ENCODE measurements at places on chromosomes 4 and X. TPM values are rescaled to one million over a fixed set of nuclear protein-coding genes. Genes with fewer than 3 reads are reported as not detected.

DNA sequence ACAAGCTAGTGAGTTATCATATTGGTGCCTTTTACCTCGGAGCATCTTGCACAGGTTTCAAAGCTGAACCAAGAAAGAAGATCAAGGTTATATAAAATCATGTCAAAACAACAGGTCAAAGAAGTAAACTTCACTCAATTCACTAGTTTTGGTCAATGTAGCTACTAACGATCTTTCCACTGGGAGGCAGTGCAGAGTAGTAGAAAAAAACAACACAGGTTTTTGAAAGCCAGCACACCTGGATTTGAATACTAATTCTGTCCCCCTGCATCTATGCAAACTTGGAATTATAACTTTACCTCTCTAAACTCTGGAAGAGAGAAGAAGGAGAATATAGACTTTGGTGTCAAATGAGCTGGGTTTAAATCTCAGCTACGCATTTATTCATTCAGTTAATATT is 266.1 kb downstream of the GRIA3 start:
- no peak for DNase-seq

GRCh38 chr4:4680758-4681157 is 138.9 kb upstream of the STX18 start:
- no peak for DNase-seq

GRCh38 chrX:136674270-136674985 is 26.5 kb downstream of the CD40LG start:
- no peak for DNase-seq

- DNase-seq, result no peak
Measured at GRCh38 chr4:165199722-165200121, 7.6 kb upstream of the KLHL2 start.

DNA sequence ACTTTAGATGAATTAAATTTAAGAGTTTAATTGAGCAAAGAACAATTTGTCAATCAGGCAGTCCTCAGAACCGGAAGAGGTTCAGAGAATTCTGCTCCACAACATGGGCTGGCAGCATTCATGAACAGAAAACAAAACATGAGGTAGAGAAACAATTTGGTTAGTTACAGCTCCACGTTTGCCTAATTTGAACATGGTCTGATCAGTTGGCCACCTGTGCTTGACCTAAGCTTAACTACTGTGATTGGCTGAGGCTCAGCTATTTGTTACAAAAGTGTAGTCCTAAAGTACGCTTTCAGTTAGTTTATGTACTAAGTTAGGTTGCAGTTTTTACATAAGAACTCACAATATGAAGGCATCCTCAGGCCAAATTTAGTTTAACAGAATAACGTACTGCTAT is 258.6 kb downstream of the ADAM29 start:
- DNase-seq, result no peak

DNA sequence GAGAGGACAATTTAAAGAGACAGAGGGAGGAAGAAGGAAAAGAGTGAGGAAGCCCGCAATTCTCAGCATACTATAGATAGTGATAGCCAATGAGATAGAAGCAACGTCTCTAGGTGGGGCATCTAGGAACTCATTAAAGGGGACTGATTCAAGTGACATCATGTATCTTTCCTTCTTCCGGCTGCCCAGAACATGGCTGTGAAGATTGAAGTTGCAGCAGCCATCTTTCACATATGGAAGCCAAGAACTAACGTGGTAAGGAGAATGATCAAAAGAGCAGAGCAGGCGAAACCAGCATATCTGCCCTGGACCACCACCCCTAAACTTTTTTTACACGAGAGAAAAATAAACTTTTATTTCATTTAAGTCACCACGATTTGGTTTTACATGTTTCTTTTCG is 133.8 kb downstream of the DDX53 start:
- no peak for DNase-seq

- DNase-seq, result no peak
Measured at GRCh38 chr4:72629540-72629939, 60.5 kb upstream of the ADAMTS3 start.

- DNase-seq, result no peak
Measured at GRCh38 chr4:112416464-112416863, 99.5 kb downstream of the NEUROG2 start.

DNA sequence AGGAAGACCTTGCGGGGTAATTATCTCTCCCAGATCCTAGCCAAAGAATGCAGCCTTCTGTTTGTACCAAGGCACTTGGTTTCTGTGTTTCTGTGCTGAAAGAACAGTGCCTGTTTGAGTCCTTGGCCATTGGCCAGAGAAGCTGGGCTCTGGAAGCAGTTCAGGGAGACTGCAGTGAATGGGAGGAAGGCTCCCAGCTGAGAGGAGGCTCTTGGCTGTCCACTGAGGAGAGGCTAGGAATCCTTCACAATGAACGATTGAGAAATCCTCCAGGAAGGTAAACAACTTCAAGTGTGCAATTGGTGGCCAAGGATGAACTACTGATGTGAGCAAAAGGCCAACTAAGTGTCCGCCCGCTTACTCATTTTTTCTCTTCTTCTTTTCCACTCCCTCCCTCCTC is 61.3 kb downstream of the HS3ST1 start:
- DNase-seq, result no peak

GRCh38 chrX:13499736-13500135 is 69.7 kb upstream of the EGFL6 start:
- DNase-seq, result no peak

ODAM gene
- total RNA-seq, result not detected

EPGN gene
- not detected for total RNA-seq

FGF13 gene
- not detected for total RNA-seq

Data from activated naive CD8-positive, alpha-beta T cell treated with anti-CD3 and anti-CD28 coated beads for 36 hours (primary cell).